ENCODE measurements at places on chromosomes 2 and 18. TPM values are rescaled to one million over a fixed set of nuclear protein-coding genes. Genes with fewer than 3 reads are reported as not detected.

Gene PAIP2B
- total RNA-seq, result 2.3 TPM

GRCh38 chr2:37090019-37090477, 5.7 kb downstream of the GPATCH11 start:
- DNase-seq, result no peak

DNA sequence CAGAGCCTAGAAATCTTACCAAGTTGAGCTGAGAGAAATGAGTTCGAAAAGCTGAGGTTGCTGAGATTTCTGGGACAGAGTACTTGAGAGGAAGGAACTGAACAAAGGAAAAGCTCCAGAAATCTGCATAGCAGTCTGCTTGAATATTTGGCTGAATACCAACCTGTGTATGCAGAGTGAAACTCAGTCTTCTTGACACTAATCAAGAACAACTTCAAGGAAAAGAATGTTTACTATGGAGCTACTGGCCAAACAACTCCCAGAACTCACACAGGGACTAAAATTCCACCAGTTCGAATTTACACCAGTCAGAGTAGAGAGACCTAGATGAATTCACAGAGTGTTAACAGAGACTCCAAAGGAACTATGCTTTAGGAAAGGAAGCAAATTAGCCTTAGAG, 66.5 kb downstream of the USP37 start:
- no peak for DNase-seq

Gene ANKRD53
- not detected for total RNA-seq

DNA sequence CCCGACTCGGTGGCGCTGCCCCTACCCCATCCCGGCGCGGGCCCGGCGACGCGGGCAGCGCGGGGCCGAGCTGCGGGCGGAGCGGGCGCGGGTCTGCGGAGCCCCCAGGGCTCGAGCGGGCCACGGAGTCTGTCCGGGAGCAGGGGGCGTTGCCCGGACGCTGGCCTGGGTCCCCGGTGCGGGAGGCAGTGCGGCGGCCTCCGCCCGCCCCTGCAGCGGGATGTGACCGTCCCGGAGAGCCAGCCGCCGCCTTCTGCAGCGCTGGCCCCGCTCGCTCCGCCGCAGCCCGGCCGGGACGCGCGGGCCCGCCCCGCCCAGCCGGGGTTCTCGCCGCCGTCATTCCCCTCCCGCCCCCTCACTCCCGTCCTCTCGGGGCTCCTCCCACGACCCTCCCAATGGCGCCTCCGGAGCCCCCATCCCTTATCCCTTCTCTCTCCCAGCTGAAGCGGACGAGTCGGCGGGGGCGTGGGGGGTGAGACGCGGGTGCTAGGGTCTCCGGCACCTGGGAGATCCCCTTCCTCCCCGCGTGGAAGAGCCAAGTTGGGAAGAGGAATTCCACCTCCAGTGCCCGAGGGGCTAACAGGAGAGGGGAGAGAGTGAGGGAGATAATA, at the start of gene FNDC4:
FNDC4 (minus strand) TSS at position 257 of the 611 bp plus-strand sequence. CDS start 521 bp downstream, outside the sequence.
- no peak for DNase-seq

Gene CD226
- total RNA-seq, result 150 TPM

- no peak for DNase-seq
These were observed 108.3 kb downstream of the ARL4C start for GRCh38 chr2:234388591-234388990.

Gene MPV17
- 85.9 TPM for total RNA-seq

DNA sequence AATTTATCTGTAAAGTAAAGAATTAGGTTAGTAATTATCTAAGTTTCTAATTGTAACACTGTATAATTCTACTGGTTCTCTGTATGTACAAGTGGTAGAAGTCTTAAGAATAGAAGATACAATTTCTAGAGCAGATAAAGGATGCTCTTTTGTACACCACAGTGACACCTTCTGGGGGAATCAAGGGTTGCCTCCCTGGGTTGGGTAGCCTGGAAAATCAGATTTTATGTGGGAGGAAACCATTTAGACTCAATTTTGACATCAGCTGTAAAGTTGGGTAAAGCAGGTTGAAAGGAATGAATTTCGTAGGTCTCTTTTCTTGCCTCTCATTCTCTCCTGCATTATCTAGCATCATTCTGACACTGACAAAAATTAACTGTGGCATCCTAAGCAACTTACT, 354.8 kb downstream of the DCC start:
- DNase-seq, result no peak

- no peak for DNase-seq
These were observed 36.8 kb downstream of the CPS1 start for GRCh38 chr2:210593166-210593565.

DNA sequence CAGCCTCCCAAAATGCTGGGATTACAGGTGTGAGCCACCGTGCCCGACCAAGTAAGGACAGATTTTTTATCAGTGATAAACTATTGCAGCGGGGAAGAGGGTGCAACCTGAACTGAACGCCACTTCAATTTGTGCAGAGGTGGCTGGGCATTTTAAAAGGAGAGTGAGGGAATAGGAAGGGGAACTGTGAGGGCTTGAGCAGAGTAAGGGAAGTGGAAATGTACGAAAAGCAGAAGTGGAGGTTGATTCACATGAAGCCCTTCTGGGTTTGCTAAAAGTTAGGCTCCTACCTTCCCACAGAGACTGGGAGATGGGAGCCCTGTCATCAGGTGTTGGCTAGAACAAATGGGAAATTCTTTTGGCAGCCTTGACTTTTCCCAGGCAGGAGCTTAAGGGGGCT, 6.1 kb downstream of the STK11IP start:
- no peak for DNase-seq

Measured in CD8-positive, alpha-beta memory T cell (primary cell).